ENCODE measurements at places on chromosomes 3 and 15. TPM values are rescaled to one million over a fixed set of nuclear protein-coding genes. Genes with fewer than 3 reads are reported as not detected.

DNA sequence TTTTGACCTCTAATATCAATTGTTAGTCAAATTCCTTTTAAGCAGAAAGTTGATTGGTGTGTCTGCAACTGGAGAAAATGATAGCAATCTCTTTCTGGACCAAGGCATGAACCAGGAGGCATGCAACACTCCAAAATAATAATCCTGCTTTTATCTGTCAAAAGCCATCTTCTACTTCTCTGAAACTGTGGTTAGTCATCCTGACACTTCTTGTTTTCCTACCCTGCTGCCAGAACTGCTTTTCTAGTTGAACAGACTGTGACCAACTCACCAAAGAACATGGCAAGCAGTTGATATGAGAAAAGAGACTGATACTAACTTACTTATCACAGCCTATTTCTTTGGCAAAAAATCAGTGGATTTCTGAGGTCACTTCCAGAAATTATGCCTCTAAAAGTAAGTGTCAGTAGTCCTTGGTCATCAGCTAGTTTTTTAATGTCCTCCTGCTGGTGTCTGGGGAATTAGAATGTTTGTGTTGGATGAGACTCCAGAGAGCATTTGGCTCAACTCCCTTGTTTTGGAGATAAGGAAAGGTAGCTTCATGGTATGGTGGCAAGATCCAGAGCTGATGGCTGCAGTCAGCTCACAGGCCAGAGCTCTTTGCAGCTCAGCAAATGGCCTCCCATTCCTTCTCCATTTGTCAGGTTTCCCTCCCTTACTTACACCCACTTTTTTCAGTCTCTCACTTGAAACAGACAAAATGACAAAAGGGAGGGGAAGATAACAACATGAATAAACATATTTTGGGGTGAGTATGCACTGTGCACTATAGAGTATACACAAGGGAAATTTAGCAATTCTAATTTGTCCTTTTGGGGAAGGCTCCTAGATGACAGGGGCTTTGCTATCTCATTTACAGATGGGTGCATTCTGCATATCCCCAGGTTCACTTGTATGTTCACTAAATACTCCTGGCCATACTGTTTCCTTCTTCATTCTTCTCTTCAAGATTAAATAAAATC is 7.0 kb downstream of the CRYGS start:
- DNase-seq: no peak

DNA sequence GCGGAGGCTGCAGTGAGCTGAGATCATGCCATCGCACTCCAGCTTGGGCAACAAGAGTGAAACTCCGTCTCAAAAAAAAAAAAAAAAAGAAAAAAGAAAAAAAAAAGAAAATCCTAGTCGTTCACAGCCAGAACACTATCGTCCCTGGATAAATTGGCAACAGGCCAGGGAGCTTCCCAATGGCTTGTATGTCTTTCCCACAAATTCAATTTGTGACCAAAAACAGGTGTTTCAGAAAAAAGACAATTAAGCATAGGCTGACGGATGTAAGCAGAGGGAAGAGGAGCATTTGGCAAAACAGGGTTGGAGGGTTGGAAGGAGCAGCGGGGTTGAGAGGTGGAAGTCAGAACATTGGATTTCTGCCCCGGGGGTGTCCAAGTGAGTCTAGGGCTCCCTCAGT is 8.5 kb downstream of the EPB42 start:
- DNase-seq: no peak

DNA sequence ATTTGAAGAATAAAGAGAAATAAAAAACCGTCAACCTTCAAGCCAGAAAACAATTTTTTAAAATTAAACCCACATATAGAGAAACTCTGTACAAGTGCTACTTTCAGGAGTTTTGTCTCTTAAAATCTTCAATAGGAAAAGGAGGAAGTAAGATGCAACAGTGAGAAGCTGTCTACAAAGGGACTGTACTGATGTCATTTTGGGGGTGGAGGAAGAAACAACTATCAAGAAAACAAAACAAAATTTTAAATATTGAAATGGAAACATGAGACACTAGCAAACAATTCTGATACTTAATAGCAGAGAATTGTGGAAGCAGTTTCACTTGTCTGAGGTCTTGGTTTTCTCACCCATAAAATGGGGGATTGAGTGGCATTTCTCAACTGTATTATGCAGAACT is 84.4 kb downstream of the SLMAP start:
- no peak for DNase-seq

DNA sequence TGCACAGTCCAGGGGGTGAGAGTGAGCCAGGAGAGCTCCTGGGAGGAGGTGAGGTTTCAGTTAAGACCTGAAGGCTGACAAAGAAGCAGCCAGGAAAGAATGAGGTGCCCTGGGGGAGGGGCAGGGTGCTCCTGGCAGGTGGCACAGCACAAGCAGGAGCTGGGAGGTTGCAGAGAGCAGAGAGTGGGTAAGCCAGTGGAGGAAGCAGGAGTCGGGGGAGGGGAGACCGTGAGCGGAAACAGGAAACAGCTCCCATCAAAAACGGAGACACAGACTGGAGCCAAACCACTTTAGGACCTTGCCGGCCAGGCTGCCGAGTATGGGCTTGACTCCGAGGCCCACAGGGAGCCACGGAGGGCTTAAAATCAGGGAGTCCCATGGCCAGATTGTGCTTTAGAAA is 12.1 kb upstream of the FBLN2 start:
- no peak for DNase-seq

DNA sequence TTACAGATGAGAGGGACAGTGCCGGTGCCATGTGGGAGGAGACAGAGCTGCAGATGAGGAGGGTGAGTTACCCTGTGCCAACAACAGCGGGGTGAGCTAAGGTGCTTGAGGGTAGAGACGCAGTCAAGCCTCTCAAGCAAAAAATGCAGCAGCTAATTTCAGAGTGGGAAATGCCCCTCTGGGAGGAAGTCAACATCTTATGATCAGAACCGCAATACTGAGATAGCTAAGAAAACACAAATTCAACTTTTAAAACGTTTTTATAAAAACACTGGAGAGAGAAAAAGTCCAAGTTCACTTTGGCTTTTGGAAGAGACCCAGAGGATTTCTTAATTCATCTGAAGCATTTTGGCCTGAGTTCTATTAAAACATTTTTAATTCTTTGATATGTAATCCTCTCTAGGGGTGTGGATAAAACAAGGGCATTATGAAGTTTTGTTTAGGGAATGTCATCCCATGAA is 319.2 kb downstream of the SLC9A9 start:
- DNase-seq: no peak

GRCh38 chr3:33217866-33218445 is 654 bp downstream of the SUSD5 start:
- DNase-seq: no peak

ROBO2 gene
- 84.6 TPM for total RNA-seq
